ENCODE measurements at places on chromosomes 3 and 15. TPM values are rescaled to one million over a fixed set of nuclear protein-coding genes. Genes with fewer than 3 reads are reported as not detected.

C2CD4B gene
- total RNA-seq = 18.8 TPM

VIPR1 gene
- total RNA-seq = 16.6 TPM

C3orf20 gene
- total RNA-seq = 0.28 TPM

IQCF2 gene
- total RNA-seq = not detected

ARID3B gene
- total RNA-seq = 11.2 TPM

LRRFIP2 gene
- 41.9 TPM for total RNA-seq

ARL14 gene
- 104 TPM for total RNA-seq

CPLX3 gene
- 0.29 TPM for total RNA-seq

MORC1 gene
- not detected for total RNA-seq

CKMT1A gene
- 1.2 TPM for total RNA-seq

GRM2 gene
- total RNA-seq = 0.81 TPM

DNAJC13 gene
- 72.4 TPM for total RNA-seq

CCDC39 gene
- total RNA-seq = not detected

NME9 gene
- not detected for total RNA-seq

ZNF620 gene
- total RNA-seq = 13.6 TPM

TMF1 gene
- total RNA-seq = 34.4 TPM

ALDH1A3 gene
- total RNA-seq = 666 TPM

SLC22A13 gene
- total RNA-seq = 3.5 TPM

PLA2G4D gene
- not detected for total RNA-seq

CMTM7 gene
- total RNA-seq = 131 TPM

LSAMP gene
- 0.90 TPM for total RNA-seq

HRH1 gene
- 9.1 TPM for total RNA-seq

CTDSPL gene
- 55.2 TPM for total RNA-seq

REC114 gene
- total RNA-seq = not detected

FBXW12 gene
- not detected for total RNA-seq

QRICH1 gene
- 107 TPM for total RNA-seq

TLR9 gene
- total RNA-seq = 0.27 TPM

ADPRH gene
- 1.8 TPM for total RNA-seq

ACSBG1 gene
- total RNA-seq = 0.49 TPM
